ENCODE measurements at places on chromosomes 1 and 21.

DNA sequence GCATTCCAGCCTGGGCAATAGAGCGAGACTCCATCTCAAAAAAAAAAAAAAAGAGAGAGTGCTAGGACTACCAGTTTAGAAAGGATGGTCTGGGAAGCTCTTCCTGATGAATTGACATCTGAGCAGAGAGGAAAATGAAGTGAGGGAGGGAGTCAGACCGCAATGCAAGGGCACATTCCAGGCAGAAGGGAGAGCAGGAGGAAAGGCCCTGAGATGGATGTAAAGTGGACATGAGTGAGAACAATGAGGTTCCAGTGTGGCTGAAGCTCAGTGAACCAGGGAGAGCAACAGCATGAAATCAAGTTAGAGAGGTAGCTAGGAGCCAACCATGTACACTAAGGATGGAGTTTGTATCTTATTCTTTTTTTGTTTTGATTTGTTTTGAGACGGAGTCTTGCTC is 55.9 kb upstream of the SPOCD1 start:
- DNase-seq, result no peak

DNA sequence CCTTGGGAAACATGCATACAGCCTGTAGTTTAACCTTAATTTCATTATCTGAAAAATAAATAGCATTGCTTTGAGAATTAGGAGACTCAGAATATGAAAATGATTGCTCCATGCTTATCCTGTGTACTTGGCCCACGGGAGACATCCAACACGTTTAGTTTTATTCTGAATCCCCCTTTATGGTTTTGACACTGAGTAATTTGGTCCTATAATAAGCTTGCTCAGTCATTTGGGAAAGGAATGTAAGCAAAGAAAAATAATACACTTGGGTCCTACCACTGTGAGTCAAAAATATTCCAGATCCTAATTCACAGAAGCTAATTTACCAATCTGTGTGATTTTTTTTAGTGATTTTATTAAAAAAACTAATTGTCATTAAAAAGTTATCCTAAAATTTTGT is 557.3 kb downstream of the USP25 start:
- DNase-seq, result no peak

DNA sequence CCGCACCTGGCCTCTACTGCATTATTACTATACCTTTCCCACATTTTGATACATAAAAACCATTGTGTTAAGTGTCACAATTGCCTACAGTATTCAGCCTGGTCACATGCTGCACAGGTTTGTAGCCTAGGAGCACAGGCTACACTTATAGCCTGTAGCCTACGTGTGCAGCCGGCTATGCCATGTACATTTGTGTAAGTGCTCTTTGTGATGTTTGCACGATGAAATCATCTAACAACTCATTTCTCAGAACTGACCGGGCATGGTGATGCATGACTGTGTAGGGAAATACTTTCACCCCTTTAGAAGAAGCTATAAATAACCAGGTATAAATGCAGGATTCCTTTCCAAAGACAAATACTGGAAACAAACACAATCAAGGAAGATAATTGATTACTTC is 12.1 kb downstream of the ERG start:
- no peak for DNase-seq

DNA sequence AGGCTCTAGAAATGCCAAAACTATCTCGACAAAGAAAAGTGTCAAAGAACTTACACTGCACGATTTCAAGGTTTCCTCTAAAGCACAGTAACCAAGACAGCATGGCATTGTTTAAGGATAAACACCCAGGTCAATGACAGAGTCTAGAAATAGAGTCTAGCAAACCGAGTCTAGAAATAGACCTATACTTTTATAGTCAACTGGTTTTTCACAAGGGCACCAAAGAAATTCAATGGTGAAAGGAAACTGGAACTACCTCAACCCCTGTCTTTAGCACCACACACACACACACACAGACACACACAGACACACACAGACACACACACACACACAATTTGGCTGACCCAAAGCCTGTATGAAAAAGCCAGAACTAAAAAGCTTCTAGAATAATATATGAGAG is 67.1 kb upstream of the PGBD5 start:
- no peak for DNase-seq

GRCh38 chr21:44887126-44887806 is 13.8 kb upstream of the PTTG1IP start:
- no peak for DNase-seq

DNA sequence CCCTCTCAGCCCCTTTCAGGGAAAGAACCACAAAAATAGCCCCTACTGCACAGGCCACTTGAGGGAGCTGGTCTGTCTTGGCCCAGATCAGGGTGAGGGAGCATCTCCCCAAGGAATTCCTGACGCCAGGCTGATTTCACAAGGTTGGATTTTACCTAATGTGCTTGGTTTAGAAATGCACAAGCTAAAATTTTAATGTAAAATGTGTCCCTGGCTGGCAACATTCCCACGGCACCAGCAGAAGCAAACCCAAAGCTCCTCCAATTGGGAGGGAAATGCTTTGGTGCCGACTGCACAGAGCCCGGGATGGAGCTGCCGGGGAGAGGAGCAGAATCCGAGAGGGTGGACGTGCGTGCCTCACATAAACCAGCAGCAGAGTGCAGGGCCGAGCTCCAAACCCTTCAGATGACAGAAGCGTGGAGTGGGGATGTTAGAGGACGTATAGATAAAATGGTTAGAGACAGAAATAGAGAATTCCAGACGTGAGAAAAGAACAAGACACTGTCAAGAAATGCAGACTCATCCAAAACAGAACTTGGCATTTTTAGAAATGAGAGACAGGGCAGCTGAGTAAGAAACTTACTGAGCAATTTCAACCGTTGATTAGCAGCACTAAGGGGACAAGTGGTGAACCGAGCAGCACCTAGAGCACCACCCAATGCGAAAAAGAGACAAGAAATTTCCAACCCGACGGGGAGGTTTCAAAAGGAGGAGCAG is 41.6 kb upstream of the TMEM52 start:
- no peak for DNase-seq

- DNase-seq, result no peak
Observed at GRCh38 chr1:234950598-234950997, 178.0 kb downstream of the TOMM20 start.

DNA sequence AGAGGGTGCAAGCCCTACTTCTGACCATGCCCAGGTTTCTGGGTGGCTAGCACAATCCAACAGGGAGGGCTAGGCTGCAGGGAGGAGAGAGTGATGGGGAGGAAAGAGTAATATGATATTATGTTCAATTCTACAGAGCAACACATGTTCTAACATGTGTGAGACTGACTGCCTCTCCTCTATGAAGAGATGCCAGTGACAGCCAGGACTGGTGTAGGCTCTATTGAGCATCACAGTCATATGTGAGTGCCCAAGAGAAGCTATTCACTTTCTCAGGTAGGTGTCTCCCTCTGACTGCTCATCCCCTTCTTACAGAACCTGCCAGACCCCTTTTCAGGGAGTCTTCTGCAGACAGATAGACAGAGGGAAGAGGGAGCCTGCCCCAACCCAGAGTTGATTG is 446.1 kb downstream of the SIPA1L2 start:
- no peak for DNase-seq

DNA sequence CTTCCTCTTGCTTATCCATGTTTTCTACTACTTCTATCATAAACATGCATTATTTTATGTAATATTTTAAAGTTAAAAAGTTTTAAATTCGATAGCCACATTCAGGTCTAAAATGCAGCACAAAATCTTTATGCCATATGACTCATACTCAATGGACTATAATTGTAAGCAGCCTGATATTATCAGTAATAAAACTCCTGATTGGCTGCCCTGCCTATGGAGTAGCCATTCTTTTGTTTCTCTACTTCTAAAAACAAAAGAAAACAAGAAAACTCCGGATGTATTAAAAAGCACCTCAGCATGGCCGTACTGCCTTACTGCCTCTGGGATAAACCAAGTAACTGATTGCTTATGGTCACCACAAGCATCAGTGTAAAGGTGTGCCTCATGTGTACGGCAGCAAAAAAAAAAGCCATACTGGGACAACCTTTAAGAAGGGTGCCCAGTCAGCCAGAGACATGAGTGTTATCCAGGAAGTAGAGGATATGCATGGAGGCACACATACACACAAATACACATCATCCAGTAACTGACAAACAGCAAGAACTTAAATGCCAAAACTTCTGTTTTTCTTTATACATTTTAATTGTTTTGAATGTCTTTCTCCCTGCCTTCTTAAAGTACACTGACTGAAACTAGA is 9.2 kb downstream of the SLC35D1 start:
- DNase-seq, result no peak

GRCh38 chr1:116739371-116740012 is 14.7 kb upstream of the CD2 start:
- DNase-seq, result no peak

- DNase-seq, result no peak
Observed at GRCh38 chr1:88320291-88320690, 363.8 kb upstream of the PKN2 start.

- DNase-seq, result no peak
Observed at GRCh38 chr1:41641941-41642527, 157.6 kb upstream of the EDN2 start.

- DNase-seq, result no peak
Observed at GRCh38 chr21:14095056-14095455, 115.7 kb downstream of the LIPI start.

Data from iPS-NIHi11 (cell line).